ENCODE measurements at places on chromosomes 1 and 21. TPM values are rescaled to one million over a fixed set of nuclear protein-coding genes. Genes with fewer than 3 reads are reported as not detected.

- no peak for DNase-seq
These were observed 40.0 kb downstream of the SYNJ1 start for GRCh38 chr21:32687643-32688345.

- DNase-seq: no peak
These were observed 16.1 kb downstream of the IFT25 start for GRCh38 chr1:53929246-53929960.

DNA sequence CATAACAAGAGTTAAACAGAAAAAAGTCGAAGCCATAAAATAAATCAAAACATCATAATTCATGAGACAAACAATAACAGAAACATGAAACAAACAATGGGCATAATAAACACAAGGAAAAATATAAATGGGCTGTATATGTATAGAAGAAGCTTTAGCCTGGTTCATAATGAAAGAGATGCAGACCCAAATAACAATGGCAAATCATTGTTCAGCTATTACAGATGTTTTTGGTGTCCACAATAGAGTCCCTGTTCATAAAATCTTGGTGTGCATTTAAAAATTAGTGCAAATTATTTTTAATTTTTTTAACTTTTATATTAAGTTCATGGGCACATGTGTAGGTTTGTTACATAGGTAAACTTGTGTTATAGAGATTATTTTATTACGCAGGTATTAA is 1185.9 kb upstream of the B3GALT2 start:
- no peak for DNase-seq

DNA sequence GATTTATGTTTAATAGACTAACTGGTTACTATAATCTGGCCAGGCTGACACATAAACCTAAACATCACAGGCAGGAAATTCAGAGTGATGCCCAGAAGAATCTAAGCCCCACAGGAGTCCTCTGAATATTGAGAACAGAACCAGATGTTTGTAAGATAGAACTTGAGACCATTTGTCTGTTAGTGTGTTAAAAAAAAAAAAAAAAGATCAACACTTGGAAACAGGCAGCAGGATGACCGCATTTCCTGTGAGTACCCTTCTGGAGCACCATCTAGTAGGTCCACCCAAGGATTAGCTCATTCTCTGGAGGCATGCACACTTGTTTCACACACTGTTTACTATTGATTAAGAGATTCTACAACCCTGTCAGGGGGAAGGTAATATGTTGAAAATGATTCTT is 111.4 kb upstream of the VANGL1 start:
- DNase-seq: no peak

GRCh38 chr1:154663471-154664060 is 55.6 kb upstream of the ADAR start:
- DNase-seq: no peak

- DNase-seq: no peak
These were observed 41.3 kb upstream of the GNG12 start for GRCh38 chr1:67874501-67875111.

DNA sequence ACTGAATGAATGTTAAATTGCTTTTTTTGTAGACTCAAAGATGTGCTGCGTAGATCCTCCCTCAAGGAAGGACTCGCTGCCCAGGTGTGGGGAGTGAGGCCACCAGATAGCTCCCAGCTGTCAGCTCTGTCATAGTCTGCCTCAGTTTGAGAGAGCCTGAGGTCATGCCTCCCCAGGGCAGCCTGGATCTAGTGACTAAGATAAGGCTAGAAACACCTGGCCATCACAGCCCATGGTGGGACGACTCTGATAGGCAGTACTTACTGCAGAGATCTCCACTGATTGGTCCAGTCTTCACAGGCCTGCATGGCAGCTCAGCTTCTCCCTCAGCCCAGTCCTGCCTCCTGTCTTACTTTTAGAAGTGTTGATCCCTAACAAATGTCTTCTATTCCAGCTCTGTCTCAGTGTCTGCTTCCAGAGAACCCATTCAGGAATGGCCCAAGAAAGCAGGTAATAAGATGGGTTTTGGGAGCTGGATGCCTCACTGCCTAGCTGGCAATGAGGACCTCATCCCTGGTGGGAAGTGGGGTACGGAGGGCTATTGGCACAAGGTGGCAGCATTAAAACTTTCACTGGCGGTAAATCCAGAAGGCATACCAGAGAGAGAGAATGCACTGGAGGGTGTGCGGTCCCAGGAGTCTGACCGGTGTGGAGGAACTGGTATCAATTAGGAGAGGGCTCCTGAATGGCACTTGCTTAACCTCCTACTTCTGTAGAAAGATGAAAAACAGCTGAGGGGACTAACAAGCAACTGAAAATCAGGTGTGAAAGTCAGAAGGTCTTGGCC is 55.3 kb upstream of the GPR37L1 start:
- no peak for DNase-seq

DNA sequence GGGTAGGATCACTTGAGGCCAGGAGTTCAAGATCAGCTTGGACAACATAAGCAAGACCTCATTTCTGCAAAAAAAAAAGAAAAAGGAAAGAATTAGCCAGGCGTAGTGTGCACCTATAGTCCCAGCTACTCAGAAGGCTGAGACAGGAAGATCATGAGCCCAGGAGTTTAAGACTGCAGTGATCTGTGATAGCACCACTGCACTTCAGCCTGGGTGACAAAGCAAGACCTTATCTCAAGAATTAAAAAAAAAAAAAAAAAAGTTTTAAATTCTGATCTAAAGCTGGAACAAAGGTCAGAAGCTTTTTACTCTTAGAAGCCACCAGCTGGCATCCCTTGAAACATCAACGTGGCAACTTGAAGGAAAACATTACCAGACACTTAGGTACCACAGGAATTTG is 45.3 kb downstream of the HENMT1 start:
- no peak for DNase-seq

The OR2T33 gene
- not detected for total RNA-seq

The ECM1 gene
- total RNA-seq: 25.9 TPM

The SLC35F3 gene
- total RNA-seq: 39.7 TPM

The SEMA4A gene
- 36.4 TPM for total RNA-seq

Data from dorsolateral prefrontal cortex (tissue), 122 donors.